ENCODE measurements at places on chromosomes 5 and 9. TPM values are rescaled to one million over a fixed set of nuclear protein-coding genes. Genes with fewer than 3 reads are reported as not detected.

DNA sequence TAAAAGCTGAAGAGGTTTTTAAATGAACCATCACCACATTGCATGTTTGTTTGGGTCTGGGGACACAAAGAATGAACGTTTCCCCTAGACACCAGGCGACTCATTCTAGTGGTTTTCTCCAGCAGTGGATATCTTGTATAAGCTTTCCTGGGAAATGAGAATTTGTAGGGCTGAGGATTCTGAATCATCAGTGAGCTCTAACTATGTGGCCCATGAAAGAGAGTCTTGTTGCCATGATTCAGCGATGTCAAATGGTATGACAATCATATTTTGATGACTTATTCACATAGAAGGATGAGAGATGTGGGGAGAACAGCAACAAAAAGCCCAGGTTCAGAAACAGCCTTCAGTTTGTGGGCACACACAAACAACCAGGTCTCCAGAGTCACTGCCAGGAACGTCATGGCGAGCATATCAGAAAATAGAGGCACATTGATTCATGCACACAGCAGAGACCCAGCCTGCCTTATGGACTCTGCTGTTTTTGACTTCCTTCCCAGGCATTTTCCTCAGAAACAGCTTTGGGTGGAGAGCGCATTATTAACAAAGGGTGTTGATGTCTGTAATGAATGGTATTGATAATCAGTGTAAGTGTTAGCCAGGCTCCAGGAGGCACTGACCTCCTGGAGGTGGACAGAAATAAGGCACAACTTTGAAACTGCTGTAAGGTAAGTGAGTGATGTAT is 13.3 kb downstream of the ZNF474 start:
- ATAC-seq: no peak

GRCh38 chr9:89274838-89275237 is 36.2 kb upstream of the CKS2 start:
- ATAC-seq: no peak

GRCh38 chr5:65065001-65065511 is 296.3 kb downstream of the CWC27 start:
- ATAC-seq: no peak

DNA sequence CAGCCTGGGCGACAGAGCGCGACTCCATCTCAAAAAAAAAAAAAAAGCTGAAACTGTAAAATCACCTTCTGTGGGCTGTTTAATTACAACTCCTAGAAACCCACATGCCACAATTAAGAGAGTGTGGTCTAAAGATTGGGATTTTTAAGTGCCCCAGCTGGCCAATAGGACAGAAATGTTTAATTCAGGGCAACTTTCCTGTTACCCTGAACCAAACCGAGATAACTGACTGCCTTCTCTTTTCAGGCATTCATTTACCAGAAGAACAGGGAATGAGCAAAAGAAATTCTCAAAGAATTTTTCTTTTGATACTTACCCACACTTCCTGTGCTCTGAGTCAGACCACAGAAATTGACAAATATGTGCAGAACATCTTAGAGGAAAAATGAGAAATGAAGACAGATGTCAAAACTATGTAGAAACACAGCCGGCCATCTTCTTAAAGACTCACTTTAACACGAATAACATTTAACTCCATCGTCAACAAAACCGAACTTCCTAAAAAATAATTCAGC is 221.3 kb upstream of the DAPK1 start:
- peak; percentile 46 for ATAC-seq

DNA sequence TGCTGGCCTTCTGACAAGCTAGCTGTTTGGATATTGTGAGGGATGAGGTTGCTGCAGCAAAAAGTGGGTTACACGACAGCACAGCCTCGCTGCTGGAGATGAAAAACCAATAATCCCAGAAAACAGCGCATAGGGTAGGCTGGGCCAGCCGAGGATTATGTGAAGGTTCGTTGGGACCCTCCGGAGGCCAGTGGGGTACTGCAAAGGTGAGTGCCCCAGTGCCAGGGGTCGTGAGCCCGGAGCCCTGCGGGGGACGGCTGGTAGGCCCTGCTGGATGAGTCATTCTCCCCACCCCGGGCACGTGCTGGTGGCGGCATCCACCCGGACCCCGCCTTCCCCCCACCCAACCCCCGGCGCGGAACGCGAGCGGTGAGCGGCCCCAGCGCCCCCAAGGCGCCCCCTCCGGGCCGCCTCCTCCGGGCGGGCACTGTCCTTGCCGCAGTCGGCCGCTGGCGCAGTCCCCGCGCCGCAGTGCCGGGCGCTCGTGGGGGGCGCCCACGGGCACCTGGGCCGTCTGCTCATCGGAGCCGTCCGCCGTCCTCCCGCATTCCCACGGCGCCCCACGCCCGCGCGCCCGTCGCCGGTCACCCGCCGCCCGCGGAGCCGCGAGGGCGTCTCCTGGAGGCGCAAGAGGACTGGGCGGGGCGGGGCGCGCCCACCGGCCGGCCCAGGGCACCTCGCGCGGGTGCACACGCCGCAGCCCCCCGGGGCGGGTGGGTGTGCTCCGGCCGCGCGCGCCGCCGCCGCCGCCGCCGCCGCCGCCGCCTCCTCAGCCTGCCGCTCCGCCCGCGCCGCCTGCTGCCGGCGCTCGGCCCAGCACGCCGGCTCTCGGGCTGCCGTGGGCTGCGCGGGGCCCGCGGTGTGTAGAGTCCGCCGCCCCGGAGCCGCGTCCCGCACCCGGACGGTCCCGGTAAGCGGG is at the start of gene PHF24:
TSS of gene PHF24 (plus strand) at position 794 of the 919 bp plus-strand sequence. CDS start 13,014 bp downstream, outside the sequence.
- peak; percentile 70 for ATAC-seq

GRCh38 chr5:168658394-168658793 is 79.2 kb upstream of the PANK3 start:
- ATAC-seq: no peak

DNA sequence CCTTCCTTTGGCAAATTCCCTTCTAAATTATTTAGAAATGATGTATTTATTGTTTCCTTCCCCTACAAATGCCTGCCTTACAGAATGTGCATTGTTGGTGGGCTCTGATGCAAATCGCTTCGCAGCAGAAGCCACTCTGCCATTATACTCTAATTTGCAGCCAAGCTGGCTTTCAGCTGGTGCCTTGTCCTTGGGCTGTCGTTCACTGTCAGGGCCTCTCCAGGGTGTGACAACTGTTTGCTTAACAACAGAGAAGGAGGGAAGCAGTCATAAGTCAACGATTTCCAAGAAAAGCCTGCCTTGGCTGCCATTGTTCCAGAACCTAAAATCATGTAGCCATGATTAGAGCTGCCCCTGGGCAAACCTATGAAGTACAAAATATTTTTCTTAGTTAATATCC is 260.1 kb upstream of the RGMB start:
- ATAC-seq: no peak

- ATAC-seq: no peak
These were observed 5.2 kb downstream of the KCNN2 start for GRCh38 chr5:114367029-114367428.

GRCh38 chr5:161271816-161272215 is 274.7 kb downstream of the GABRB2 start:
- no peak for ATAC-seq

DNA sequence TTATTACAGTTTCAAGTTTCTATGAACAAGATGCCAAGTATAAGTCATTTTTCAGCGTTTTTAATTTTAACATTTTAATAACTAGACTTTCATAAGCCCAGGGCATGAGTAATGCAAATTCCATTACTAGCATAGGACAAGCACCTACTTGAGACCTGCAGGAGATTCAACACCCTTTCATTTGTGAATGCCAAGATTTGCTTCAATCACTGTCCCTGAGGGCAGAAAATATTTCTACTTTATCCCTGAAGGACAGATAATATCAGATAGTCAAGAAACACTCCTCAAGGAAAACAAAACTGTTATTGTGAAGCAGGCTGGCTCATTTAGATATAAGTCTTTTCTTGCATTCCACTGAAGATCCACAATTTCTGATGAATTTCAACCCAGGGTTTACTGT is 27.7 kb upstream of the ZNF622 start:
- ATAC-seq: no peak

GRCh38 chr9:69382135-69382534 is 57.1 kb downstream of the ENTREP1 start:
- ATAC-seq: no peak

DNA sequence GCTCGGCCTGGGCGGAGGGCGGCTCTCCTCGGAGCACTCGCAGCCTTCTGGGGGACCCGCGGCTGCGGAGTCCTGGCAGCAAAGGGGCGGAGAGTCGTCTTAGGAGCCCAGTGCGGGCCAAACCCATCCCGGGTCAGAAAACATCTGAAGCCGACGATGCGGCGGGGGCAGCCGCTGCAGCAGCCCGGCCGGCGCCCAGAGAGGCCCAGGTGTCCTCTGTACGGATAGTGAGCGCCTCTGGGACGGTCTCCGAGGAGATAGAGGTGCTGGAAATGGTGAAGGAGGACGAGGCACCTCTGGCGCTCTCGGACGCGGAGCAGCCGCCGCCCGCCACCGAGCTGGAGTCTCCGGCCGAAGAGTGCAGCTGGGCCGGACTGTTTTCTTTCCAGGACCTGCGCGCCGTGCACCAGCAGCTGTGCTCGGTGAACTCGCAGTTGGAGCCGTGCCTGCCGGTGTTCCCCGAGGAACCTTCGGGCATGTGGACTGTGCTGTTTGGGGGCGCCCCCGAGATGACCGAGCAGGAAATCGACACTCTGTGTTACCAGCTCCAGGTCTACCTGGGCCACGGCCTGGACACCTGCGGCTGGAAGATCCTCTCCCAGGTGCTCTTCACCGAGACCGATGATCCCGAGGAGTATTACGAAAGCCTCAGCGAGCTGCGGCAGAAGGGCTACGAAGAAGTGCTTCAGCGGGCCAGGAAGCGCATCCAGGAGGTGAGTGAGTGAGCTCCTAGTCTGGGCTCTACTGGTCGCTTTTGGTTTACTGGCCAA is 1.2 kb downstream of the JMY start:
- peak; percentile 17 for ATAC-seq

- ATAC-seq: no peak
These were observed 233.6 kb upstream of the SLC24A2 start for GRCh38 chr9:20022410-20022809.

DNA sequence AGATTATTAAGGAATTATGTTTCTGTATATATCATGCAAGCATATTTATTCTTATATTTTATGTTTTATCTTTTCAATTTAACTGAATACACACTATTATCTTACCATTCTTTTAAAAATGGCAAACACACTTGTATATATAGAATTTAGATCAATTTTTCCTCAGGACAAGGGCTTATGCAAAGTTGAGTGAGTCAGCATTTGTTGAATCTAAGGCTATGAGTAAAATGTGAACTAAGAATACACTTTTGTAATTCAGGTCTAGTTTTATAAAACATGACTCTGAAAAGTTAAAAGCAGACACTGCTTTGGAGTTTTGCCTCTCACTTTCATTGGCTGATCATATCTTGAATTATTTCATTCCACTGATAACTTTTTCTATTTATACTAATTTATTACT is 127.8 kb downstream of the FOCAD start:
- no peak for ATAC-seq

- ATAC-seq: no peak
These were observed 121.7 kb downstream of the FOCAD start for GRCh38 chr9:20805766-20806165.

GRCh38 chr5:179485845-179486575 is 64.3 kb upstream of the RUFY1 start:
- no peak for ATAC-seq

- no peak for ATAC-seq
These were observed 219.2 kb upstream of the ELL2 start for GRCh38 chr5:96180684-96181435.

DNA sequence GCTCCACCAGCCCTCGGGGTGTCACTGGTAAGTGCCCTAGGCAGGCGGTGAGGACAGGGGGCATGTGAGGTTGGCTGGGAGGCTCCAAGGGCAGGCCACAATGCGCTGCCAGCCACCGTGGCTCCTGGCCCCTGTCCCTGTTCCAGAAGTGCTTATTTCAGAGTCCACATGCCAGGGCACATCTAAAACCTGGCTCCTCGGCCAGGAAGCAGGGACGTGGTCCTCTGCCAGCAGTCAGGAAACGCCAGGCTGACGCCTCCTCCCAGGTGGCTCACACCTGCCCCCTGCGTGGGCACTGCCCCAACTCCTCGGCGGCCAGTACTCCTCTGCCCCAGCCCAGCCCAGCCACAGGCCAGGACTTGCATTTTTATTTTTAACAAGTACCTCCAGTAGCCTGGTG is 68.5 kb downstream of the SECISBP2 start:
- ATAC-seq: no peak

DNA sequence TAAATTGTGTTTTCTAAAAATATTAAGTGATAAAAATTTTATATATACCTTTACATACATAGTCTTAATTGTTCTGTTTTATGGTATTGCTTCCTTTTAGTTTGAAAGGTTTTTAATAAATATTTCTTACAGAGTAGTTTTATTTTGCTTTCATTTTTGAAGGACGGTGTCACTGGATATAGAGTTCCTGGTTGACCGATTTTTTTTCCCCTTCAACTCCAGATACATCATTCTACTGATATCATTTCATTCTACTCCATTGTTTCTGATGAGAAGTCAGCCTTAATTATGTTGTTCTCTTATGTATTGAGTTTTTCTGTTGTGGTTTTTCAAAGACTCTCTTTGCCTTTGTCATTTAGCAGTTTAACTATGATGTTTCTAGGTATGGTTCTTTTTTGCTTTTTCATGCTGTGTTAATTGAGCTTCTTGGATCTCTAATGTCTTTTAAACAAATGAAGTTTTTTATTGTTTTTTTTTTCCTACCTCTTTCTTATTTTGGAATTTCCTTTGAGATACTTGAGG is 30.4 kb downstream of the MTREX start:
- ATAC-seq: no peak

DNA sequence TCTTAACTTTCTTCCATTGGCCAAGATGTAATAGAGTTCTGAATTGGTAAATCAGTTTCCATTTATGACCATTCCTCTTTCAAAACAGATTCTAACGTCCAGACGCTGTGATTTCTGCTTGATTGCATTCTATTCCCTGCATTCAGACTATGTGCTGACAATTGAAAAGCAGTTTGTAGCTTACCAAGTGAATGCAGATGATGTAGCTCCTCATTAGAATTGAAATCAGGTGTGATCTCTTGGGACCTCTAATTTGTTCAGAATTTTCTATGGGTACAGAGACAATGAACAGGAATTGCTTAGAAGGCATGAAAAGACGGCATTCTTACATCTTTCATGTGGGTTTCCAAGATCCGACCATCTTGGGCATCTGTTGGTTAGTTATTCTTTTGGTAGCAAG is 191.9 kb downstream of the NTRK2 start:
- ATAC-seq: no peak

- ATAC-seq: no peak
These were observed 98.7 kb downstream of the SLC24A2 start for GRCh38 chr9:19690128-19690527.

DNA sequence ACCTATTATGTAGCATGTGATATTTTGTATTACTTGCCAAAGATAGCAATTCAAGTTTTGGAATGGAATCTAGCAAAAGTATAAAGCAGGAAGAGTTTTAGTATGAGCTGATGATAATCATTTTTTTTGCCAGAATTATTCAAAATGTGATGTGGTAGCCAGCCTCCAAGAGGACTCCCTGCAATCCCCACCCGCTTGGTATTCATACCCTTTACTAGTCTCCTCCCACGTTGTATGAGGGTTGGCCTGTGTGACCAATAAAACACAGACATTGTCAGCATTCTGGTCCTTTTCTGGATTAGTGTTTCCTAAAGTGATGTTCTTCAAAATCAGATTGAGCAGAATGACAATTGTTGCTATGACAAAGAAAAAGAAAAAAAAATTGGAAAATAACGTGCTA is 63.8 kb downstream of the TARS1 start:
- ATAC-seq: no peak

GRCh38 chr5:175567954-175568353 is 89.6 kb downstream of the SFXN1 start:
- ATAC-seq: no peak

The CNTLN gene
- 13.0 TPM for total RNA-seq

The SH3RF2 gene
- total RNA-seq: 5.2 TPM

The GPRIN1 gene
- 0.72 TPM for total RNA-seq

The RLN1 gene
- not detected for total RNA-seq

The GPSM1 gene
- total RNA-seq: 14.8 TPM

The FBP2 gene
- total RNA-seq: not detected

The PARP8 gene
- total RNA-seq: 40.8 TPM

The SMIM33 gene
- total RNA-seq: not detected

Measured in gastroesophageal sphincter (tissue), 4 donors.